Karpas-422 (cell line): ENCODE measurements at places on chromosomes 16 and 17. TPM values are rescaled to one million over a fixed set of nuclear protein-coding genes. Genes with fewer than 3 reads are reported as not detected.
A peak's percentile ranks its signal among the peaks of the same experiment; 100 is the strongest.

- DNase-seq = no peak
Measured at GRCh38 chr16:47643323-47644000, 182.3 kb downstream of the PHKB start.

The RASD1 gene
- total RNA-seq = not detected in 2 replicates

DNA sequence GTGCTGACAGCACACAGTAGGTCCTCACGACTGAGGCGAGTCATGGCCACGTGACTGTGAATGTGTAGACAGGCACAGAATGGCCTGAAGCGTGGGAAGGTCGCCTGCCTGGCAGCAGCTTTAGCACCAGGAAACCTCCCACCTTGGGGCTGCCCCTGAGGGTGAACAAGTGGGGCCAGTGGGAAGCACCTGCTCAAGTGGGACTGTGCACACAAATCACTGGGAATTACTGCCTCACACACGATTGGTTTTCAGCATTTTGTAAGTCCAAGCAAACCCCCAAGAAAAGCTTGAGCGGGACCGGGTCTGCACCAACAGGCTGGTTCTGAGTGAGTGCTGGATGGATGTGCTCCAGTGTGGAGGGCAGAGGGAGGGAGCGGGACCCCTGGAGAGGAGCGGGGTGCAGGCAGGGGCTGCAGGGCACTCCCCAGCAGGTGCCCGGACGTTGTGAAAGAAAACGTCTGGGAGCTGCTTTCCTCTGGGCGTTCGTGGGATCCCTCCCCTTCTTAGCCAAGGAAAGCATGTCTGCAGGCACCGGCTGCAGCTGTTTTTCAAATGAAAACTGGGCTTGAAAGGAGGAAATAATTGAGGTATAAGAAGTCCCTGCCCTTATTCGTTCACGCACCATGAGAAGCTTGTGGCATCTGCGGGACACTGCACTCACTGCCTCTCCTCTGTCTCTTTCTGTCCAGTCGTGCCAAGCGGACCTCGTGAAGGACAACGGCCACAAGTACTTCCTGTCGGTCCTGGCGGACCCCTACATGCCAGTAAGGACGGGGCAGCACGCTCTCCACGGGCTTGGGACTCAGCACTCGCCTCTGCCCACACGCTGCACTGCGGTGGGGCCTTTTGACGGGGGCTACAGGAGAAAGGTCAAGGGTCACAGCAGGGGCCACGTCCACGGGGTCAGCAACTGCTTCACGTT lies 111.7 kb upstream of the CHMP6 start:
- DNase-seq = no peak

The CTRB1 gene
- total RNA-seq = not detected in 2 replicates

GRCh38 chr17:16926061-16926511 lies 45.8 kb downstream of the TNFRSF13B start:
- no peak for DNase-seq

The UBE2G1 gene
- total RNA-seq = 45.2 and 60.8 TPM in 2 replicates

The KRTAP4-1 gene
- not detected in 2 replicates for total RNA-seq

The GRB7 gene
- total RNA-seq = 0.18 and 1.5 TPM in 2 replicates

DNA sequence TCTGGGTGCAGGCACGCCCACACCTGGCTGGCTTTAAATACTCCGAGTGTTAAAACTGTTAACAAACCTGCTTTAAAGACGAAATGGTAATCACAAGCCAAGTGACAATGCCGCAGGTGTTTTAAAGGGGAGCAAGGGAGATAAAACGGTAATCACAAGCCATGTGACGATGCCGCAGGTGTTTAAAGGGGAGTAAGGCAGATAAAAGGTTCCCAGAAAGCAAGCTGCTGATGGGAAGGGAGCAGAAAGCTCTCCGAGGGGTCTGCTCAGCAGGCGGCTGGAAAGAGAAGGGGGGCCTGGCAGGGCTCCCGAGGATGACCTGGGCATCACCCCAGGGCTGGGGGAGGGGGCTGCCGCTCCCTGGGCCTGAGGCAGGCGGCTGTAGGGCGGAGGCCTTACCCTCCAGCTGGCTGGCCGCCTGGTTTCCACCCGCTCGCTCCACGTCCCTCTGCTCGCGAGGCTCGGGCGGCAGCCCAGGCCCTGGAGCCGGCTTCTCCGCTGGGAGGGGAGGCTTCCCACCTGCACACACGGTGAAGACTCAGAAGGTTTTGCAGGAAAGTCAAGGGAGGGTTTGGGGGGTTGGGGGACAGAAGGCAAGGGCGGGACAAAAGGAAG lies 12.1 kb downstream of the NDUFAF8 start:
- DNase-seq = peak; percentile 73

- DNase-seq = peak; percentile 47
Measured at GRCh38 chr16:23174622-23175021, 7.9 kb upstream of the SCNN1G start.

- peak; percentile 67 for DNase-seq
Measured at GRCh38 chr16:87416826-87417527, 24.8 kb downstream of the MAP1LC3B start.

The OR3A3 gene
- not detected in 2 replicates for total RNA-seq

DNA sequence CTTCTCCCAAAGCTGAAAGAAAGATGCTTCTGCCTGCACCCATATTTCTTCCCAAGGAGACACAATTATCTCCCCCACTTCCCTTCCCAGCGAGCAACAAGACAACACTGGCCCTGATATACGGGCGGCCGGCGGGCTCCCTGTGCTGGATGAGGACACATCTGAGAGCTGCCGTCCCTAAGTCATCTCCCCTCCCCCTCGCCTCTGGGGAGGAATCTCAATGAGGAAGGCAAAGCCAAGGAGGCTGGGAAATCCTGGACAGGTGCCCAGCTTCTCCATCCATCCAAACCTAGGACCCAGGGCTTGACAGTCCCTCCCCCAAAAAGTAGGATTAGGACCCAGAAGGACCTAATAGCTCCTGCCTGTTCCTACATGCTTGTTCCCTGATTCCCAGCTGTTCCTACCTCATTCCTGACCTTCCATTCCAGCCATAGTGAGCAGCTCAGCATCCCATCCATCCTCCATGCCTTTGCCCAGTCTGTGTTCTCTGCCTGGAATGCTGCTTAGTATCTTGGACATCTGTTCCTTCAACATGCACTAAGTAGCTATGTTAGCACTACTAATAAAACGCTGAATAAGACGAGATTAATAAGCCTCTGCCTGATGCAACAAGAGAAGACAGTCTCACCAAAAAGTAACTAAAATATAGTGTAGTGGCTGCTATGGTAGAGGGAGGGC lies 167.9 kb downstream of the CCT6B start:
- DNase-seq = no peak

GRCh38 chr16:86595983-86596605 lies 17.7 kb downstream of the FOXL1 start:
- DNase-seq = no peak

GRCh38 chr16:57972306-57972705 lies 1.4 kb upstream of the CNGB1 start:
- no peak for DNase-seq

DNA sequence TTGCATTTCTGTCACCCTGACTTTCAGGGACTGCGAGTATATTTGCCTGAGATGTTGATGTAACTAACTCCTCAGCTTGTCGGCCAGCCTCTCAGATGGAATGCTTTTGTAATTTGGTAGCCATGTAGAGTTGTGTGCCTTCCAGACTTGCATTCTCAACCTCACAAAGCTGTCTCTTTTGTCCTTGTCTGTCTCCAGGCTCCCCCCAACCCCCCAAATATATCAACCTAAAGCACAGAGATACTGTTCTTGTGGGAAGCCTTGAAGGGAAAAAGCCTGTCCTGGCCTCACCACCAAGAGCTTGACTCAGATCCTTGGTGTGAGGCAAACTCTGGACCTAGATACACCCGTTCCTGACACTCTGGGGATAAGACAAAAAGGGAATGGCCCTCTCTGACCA lies 18.4 kb downstream of the SAP30BP start:
- no peak for DNase-seq

The GP1BA gene
- not detected in 2 replicates for total RNA-seq

GRCh38 chr16:50718061-50718760 lies 23.7 kb upstream of the CYLD start:
- DNase-seq = no peak

The KRT20 gene
- not detected in 2 replicates for total RNA-seq

The FA2H gene
- total RNA-seq = not detected in 2 replicates

- DNase-seq = no peak
Measured at GRCh38 chr16:19135896-19136438, 22.2 kb downstream of the ITPRIPL2 start.

- no peak for DNase-seq
Measured at GRCh38 chr17:11980813-11981212, 16.5 kb downstream of the ZNF18 start.

The LGALS9 gene
- 3.6 and 5.4 TPM in 2 replicates for total RNA-seq

The SLC52A1 gene
- total RNA-seq = not detected in 2 replicates

The MEIOC gene
- total RNA-seq = not detected in 2 replicates

- no peak for DNase-seq
Measured at GRCh38 chr16:62100651-62101050, 64.4 kb upstream of the CDH8 start.

GRCh38 chr17:48641541-48642058 lies 15.4 kb upstream of the HOXB9 start:
- no peak for DNase-seq

The OSGIN1 gene
- not detected in 2 replicates for total RNA-seq

GRCh38 chr17:8337802-8338752 lies 1.6 kb upstream of the ODF4 start:
- DNase-seq = no peak

The TBC1D26 gene
- not detected in 2 replicates for total RNA-seq

The TMED6 gene
- total RNA-seq = 1.8 TPM in 1 of 2 replicates, not detected in the other

The HOXB6 gene
- total RNA-seq = 0.48 and 0.65 TPM in 2 replicates

- no peak for DNase-seq
Measured at GRCh38 chr16:87593710-87594258, 8.5 kb upstream of the JPH3 start.

GRCh38 chr17:8068736-8069586 lies 18.6 kb downstream of the ALOX12B start:
- no peak for DNase-seq

The PDILT gene
- not detected in 2 replicates for total RNA-seq

The SLC25A39 gene
- 78.7 and 163 TPM in 2 replicates for total RNA-seq

- DNase-seq = no peak
Measured at GRCh38 chr16:67579686-67580085, 17.4 kb downstream of the CTCF start.

DNA sequence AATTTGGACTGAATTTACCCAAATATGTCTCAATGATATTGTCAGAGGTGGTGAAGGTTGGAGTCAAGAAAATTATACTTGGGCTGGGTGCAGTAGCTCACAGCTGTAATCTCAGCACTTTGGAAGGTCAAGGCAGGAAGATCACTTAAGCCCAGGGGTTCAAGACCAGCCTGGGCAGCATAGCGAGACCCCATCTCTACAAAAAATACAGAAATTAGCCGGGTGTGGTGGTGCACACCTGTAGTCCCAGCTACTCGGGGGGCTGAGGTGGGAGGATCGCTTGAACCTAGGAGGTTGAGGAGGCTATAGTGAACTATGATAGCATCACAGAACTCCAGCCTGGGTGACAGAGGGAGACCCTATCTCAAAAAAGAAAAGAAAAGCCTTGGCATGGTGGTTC lies 40.9 kb downstream of the LAT start:
- no peak for DNase-seq

The RASL10B gene
- not detected in 2 replicates for total RNA-seq

- no peak for DNase-seq
Measured at GRCh38 chr17:40828454-40829044, 6.1 kb upstream of the KRT10 start.

DNA sequence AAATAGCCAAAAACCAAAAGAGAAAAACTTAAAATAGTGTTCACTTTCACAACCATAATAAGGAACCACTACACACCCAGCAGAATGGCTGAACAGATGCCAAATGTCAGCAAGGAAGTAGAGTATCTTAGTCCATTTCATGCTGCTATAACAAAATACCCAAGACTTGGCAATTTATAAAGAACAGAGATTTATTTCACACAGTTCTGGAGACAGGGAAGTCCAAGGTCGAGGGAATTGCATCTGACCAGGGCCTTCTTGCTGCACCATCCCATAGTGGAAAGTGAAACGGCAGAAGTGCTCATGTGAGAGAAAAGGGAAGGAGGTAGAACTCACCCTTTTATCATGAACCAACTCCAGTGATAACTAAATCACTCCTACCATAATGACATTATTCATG lies 33.8 kb upstream of the CCL22 start:
- no peak for DNase-seq

- no peak for DNase-seq
Measured at GRCh38 chr16:84014570-84015327, 27.8 kb downstream of the SLC38A8 start.

The MYBBP1A gene
- total RNA-seq = 48.2 and 76.6 TPM in 2 replicates

DNA sequence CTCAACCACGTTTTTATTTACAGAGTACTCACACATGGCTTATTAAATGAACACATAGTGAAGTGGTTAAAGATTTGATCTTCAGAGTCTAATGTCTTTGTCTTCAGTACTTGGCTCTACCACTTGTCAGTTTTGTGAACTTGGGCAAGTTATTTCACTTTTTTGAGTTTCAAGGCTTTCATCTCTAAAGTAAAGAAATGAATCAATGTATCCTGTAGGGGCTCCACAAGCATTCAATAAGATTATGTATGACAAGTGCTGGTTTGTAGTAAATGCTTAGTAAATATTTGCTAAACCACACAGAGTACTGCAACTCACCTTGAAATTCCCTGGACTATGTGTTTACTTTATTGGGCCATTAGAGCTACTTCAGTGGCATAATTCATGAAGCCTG lies 446.0 kb upstream of the GOT2 start:
- DNase-seq = no peak
